ENCODE measurements at places on chromosomes 2 and 18. TPM values are rescaled to one million over a fixed set of nuclear protein-coding genes. Genes with fewer than 3 reads are reported as not detected.

The BOD1L2 gene
- polyA plus RNA-seq: not detected

The ZBTB7C gene
- not detected for polyA plus RNA-seq

GRCh38 chr2:79882548-79882947, 369.7 kb downstream of the CTNNA2 start:
- H3K36me3 ChIP-seq: no peaks in the 10 kb centered on the region
- H3K27me3 ChIP-seq: no peaks in the 10 kb centered on the region
- no peak for DNase-seq

DNA sequence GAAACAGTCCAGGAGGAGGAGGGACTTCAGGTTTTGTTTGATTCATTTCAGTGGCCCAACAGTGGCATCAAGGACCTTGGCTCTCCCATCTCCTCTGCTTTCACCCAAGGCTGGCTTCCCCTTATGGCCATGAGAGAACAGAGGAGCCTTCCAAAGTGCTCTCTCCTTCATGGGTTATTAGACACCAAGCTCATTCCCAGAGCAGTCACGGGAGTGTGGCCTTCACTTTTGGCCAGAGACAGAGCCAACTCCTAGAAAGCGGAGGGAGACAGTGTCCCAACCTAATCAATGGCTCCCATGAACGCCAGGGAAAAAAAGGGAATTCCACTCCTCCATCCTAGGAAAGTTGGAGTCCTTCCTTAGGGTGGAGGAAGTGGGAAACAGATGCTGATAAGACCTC, 871 bp upstream of the DUSP28 start:
- no peaks in the 10 kb centered on the region for H3K27me3 ChIP-seq
- H3K27ac ChIP-seq: no peak overlapping the region
- peaks cover under 1% of the 10 kb centered on the region for H3K36me3 ChIP-seq
- DNase-seq: no peak

GRCh38 chr2:160628811-160629210, 135.2 kb upstream of the RBMS1 start:
- H3K4me1 ChIP-seq: peaks cover 9% of the 10 kb centered on the region
- no peak overlapping the region for H3K4me3 ChIP-seq
- H3K27ac ChIP-seq: no peak overlapping the region
- H3K27me3 ChIP-seq: no peaks in the 10 kb centered on the region

DNA sequence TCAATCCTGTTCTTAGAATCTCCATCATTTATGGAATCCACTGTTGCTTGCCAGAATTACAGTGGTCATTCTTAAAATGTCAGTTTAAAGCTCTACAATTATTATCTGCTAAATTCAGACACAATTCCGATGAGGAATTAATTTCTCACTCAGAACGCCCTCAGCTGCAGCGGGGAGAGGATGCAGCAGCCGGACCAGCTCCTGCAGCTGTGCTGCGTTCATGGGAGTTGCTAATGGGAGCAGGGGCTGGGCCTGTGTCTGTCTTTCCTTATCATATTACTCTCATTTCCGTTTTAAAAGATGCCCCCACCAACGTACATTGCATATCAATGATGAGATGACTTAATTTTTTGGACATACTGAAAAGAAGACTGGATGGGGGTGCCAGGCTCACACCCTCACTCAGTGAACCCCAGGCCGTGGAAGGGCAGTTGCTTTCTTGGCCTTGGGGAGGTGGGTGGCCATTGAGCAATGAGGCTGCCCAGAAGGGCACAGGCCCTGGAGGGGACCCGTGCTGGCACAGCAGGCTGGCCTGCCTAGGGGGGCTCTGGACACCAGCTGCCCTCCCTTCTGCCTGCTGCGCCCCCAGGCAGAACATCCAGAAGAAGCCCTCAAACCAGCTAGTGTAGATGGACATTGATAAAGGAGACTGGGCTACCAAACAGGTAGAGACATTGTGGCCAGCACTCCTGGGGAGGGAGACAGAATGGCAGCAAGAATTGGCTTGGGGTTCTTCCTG, 503.6 kb upstream of the MYT1L start:
- no peak overlapping the region for H3K27ac ChIP-seq
- H3K4me3 ChIP-seq: no peak overlapping the region
- H3K36me3 ChIP-seq: no peaks in the 10 kb centered on the region
- H3K27me3 ChIP-seq: no peaks in the 10 kb centered on the region
- no peaks in the 10 kb centered on the region for H3K4me1 ChIP-seq
- no peak for DNase-seq

- no peak overlapping the region for H3K27ac ChIP-seq
- DNase-seq: no peak
- H3K27me3 ChIP-seq: no peaks in the 10 kb centered on the region
- H3K4me3 ChIP-seq: no peak overlapping the region
- H3K4me1 ChIP-seq: no peaks in the 10 kb centered on the region
Measured at GRCh38 chr2:237568121-237568660, 1.8 kb downstream of the PRLH start.

DNA sequence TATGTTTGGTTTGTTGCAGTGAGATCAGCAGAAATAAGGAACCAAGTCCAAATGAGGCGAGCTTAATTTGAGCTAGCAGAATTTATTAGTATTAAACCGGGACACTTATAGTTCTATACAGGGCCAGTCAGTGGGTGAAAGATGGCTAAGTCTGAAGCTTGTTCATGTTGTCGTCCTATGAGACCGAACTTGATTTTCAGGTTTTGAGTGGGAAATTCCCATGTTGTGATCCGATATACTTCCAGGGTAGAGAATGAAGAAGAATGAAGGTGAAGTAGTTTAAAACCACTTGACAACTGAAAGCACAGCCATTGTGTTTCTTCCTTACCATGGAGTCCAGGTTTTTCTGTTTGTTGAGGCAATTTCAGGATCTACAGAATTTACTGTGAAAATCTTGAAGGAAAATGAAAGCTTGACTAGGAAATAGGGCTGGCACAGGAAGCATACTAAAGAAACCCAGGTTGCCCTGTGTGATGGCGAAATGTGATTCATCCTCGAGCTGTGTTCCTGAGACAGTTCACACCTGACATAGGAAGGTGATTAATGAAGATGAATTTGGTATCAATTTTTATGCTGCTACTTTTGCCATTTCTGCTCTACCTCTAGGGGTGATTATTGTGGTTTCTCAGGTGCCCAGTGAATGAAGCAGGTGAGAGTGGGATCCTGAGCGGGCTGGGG, 37.6 kb upstream of the MGAT5 start:
- no peaks in the 10 kb centered on the region for H3K27me3 ChIP-seq
- H3K36me3 ChIP-seq: no peaks in the 10 kb centered on the region
- no peak for DNase-seq
- H3K4me3 ChIP-seq: no peak overlapping the region
- H3K4me1 ChIP-seq: no peaks in the 10 kb centered on the region
- no peak overlapping the region for H3K27ac ChIP-seq

- no peak overlapping the region for H3K27ac ChIP-seq
- H3K36me3 ChIP-seq: no peaks in the 10 kb centered on the region
- no peaks in the 10 kb centered on the region for H3K27me3 ChIP-seq
- H3K4me1 ChIP-seq: peaks cover 15% of the 10 kb centered on the region
- no peak overlapping the region for H3K4me3 ChIP-seq
- DNase-seq: no peak
Measured at GRCh38 chr2:12282780-12283695, 433.7 kb upstream of the TRIB2 start.

DNA sequence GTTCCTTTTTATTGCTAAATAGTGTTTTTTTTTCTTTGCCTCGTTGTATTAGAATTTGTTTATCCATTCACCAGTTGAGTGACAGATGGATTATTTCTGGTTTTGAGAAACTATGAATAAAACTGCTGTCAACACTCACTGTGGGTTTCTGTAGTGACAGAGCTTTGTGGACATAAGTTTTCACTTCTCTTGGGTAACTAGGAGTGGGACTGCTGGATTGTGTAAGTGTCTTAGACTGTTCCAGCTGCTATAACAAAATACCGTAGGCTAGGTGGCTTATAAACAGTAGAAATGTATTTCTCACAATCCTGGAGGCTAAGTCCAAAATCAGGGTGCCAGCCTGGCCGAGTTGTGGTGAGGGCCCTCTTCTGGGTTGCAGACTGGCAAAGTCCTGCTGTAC, 71.9 kb downstream of the TNFRSF11A start:
- no peaks in the 10 kb centered on the region for H3K27me3 ChIP-seq
- H3K27ac ChIP-seq: no peak overlapping the region
- no peak for DNase-seq

- peaks cover 58% of the 10 kb centered on the region for H3K4me1 ChIP-seq
- peak overlapping the region; percentile 19 for H3K27ac ChIP-seq
- DNase-seq: no peak
- H3K4me3 ChIP-seq: no peak overlapping the region
- H3K36me3 ChIP-seq: no peaks in the 10 kb centered on the region
- no peaks in the 10 kb centered on the region for H3K27me3 ChIP-seq
Measured at GRCh38 chr18:25239151-25239550, 112.8 kb downstream of the ZNF521 start.

DNA sequence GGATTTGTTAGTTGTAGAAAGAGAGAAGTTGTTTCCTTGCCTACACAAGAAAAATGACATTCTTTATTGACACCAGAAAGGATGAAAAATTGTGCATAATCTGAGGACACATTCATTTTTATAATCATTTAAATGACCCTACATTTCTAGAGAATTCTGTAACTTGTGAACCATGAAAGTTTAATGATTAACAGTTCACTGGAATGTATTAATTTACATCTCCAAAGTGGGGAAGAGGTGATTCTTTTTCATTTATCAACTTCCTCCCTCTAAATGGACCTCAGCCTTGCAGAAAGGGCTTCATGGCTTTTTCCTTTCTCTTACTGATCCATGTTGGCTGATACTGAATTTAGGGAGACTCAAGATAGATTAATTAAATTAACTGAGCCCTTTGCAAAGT, 565.2 kb upstream of the LINC00305 start:
- no peak overlapping the region for H3K27ac ChIP-seq
- H3K27me3 ChIP-seq: no peaks in the 10 kb centered on the region
- no peaks in the 10 kb centered on the region for H3K36me3 ChIP-seq
- DNase-seq: no peak
- no peak overlapping the region for H3K4me3 ChIP-seq

- DNase-seq: no peak
- H3K4me3 ChIP-seq: no peak overlapping the region
- no peaks in the 10 kb centered on the region for H3K36me3 ChIP-seq
- no peak overlapping the region for H3K27ac ChIP-seq
- no peaks in the 10 kb centered on the region for H3K27me3 ChIP-seq
- no peaks in the 10 kb centered on the region for H3K4me1 ChIP-seq
Measured at GRCh38 chr2:41024816-41025215, 572.9 kb upstream of the SLC8A1 start.

DNA sequence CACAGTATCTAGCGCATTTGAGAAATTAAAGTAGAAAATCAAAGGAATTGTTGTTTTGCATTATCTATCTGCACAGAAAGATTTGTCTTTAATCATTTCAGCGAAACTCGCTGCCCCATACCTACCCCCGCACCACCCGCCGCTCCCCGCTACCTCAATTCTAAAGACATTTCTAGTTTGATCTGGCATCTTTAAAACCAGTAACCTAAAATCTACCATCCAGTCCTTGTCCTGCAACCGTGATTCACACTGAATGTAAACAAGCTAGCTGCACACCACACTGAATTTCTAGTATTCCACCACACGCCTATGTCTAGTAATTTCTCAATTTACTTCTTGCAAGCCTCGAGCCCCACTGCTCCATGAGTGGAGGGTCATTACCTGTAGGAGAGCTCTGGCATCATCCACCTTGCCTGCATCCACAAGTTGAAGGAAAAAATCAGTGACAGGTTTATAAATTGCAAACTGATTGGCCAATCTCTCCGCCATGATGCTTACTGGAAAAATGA, 60.1 kb downstream of the ABCG8 start:
- no peak overlapping the region for H3K4me3 ChIP-seq
- no peaks in the 10 kb centered on the region for H3K27me3 ChIP-seq
- H3K4me1 ChIP-seq: no peaks in the 10 kb centered on the region
- no peak overlapping the region for H3K27ac ChIP-seq
- H3K36me3 ChIP-seq: peaks cover 9% of the 10 kb centered on the region

DNA sequence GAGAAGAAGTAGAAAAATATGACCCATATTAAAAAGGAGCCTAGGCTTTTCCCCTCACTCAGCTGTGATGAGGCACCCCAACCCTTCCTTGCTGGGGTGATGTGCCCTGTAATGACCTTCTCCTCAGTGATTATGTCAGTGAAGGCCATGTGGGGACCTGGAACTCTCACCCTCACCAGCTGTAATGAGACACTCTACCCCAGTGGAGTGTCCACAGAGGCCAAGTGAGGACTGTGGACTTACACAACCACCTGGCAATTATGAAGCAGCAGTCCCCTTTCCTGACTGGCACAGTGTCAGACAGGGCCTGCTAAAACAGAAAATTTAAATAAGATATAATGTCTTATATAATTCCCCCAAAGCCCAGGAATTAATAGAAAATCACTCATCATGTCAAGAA, 54.2 kb downstream of the SEMA4F start:
- H3K4me3 ChIP-seq: no peak overlapping the region
- no peaks in the 10 kb centered on the region for H3K4me1 ChIP-seq
- peaks cover 6% of the 10 kb centered on the region for H3K27me3 ChIP-seq
- no peak overlapping the region for H3K27ac ChIP-seq
- no peak for DNase-seq

- no peak for DNase-seq
- no peak overlapping the region for H3K27ac ChIP-seq
- H3K4me3 ChIP-seq: no peak overlapping the region
- no peaks in the 10 kb centered on the region for H3K27me3 ChIP-seq
- H3K4me1 ChIP-seq: no peaks in the 10 kb centered on the region
Measured at GRCh38 chr2:30775833-30776232, 31.4 kb downstream of the CAPN13 start.

DNA sequence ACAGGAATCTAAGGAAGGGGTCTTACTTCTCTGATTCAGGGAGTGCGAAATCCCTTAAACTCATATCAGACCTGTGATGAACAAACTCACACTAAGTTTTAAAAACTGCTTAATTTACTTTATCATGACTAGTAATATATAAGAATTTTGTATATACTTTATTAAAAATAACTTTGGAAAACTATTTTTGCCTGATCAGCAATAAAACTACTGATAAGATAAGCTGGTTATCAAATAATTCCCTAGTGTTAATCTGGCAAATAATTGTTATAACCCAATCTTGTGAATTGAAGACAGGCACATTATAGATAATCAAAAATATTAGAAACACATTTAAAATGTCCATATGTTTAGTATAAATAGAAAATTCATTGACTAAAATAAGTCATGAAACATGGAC, 23.7 kb upstream of the DSC3 start:
- no peak overlapping the region for H3K27ac ChIP-seq
- no peaks in the 10 kb centered on the region for H3K4me1 ChIP-seq
- no peak overlapping the region for H3K4me3 ChIP-seq
- H3K36me3 ChIP-seq: no peaks in the 10 kb centered on the region
- H3K27me3 ChIP-seq: no peaks in the 10 kb centered on the region
- no peak for DNase-seq

DNA sequence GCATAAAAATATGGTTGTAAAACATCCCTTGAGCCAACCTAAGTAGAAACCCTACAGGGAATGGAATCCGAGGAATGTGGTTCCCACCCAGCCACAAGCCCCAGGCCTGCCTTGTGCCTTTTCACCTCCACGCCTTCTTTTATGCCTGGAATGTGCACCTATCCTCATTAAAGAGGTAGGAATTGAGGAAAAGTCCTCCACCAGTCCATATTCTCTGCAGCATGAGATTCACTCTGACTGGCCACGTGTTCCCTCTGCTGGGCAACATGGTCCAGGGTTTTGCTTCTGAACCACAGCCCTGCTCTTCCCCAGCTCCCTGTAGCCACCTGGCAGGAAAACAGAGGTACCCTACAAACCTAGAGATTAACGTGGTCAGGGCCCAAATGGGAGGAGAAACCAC, 787.9 kb upstream of the RAB6C start:
- H3K27ac ChIP-seq: no peak overlapping the region
- DNase-seq: no peak
- H3K4me1 ChIP-seq: no peaks in the 10 kb centered on the region
- H3K36me3 ChIP-seq: no peaks in the 10 kb centered on the region

All from endothelial cell of umbilical vein (primary cell).